Liver (tissue), 10 donors: ENCODE measurements at places on chromosomes 7 and 10.

GRCh38 chr7:35249537-35249907 lies 4.4 kb downstream of the TBX20 start:
- no peak overlapping the region for H3K4me3 ChIP-seq
- peaks cover 11% of the 10 kb centered on the region for H3K4me1 ChIP-seq
- DNase-seq = no peak
- H3K27ac ChIP-seq = no peak overlapping the region

- DNase-seq = no peak
- H3K27me3 ChIP-seq = no peaks in the 10 kb centered on the region
- H3K36me3 ChIP-seq = no peaks in the 10 kb centered on the region
- H3K4me3 ChIP-seq = no peak overlapping the region
- no peak overlapping the region for H3K27ac ChIP-seq
These were observed 561.7 kb downstream of the GATA3 start for GRCh38 chr10:8616166-8616565.

- H3K27me3 ChIP-seq = peaks cover 4% of the 10 kb centered on the region
- no peak overlapping the region for H3K4me3 ChIP-seq
- DNase-seq = no peak
- no peaks in the 10 kb centered on the region for H3K36me3 ChIP-seq
These were observed 86.6 kb upstream of the C7orf33 start for GRCh38 chr7:148503900-148504487.

DNA sequence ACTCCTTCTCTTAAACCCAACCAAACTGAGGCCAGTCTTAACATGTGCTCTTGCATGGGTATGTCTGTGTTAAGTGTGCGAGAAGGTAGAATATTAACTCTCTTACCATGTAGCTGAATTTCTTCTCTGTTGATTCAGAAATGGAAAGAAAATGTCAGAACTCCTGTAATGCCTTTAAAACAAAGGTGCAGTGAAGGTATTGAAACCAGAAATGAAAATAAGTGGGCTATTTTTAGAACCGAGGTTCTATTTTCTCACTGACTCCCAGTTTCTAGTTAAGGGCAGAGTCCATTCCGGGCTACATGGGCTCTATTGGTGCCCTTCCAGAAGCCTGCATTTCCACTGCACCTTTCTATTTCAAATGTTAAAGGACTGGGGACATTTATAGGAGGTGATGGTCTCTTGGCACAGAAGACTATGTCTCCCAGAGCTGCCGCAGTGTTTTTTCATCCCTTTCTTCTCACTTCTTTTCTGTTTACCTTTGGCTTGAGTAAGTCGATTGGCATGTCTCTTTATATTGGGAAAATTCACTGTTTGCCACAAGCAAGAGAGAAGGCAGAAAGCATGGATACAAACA lies 174.9 kb downstream of the LRMDA start:
- H3K4me1 ChIP-seq = peaks cover 10% of the 10 kb centered on the region
- peak overlapping the region; percentile 85 for H3K27ac ChIP-seq
- no peaks in the 10 kb centered on the region for H3K36me3 ChIP-seq
- H3K4me3 ChIP-seq = peak overlapping the region; percentile 24
- no peaks in the 10 kb centered on the region for H3K27me3 ChIP-seq

GRCh38 chr7:22715969-22716368 lies 11.0 kb upstream of the IL6 start:
- no peaks in the 10 kb centered on the region for H3K36me3 ChIP-seq
- no peak overlapping the region for H3K27ac ChIP-seq
- H3K4me3 ChIP-seq = no peak overlapping the region
- DNase-seq = no peak
- no peaks in the 10 kb centered on the region for H3K27me3 ChIP-seq

DNA sequence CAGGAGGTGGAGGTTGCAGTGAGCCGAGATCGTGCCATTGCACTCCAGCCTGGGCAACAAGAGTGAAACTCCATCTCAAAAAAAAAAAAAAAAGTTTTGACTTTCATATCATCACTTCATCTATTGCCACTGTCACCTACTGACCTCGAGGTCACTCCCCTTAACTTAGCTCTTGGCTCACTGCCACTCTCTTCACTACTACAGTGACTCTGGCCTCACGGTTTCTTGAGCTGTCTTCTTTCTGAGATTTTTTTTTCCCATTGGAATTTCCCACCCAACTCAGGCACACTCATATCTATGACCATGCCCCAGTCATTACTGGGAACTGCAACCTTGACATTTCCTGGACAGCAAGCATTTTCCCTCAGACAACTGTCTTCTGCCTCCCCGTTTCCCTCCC lies 42.6 kb upstream of the C7orf33 start:
- no peak overlapping the region for H3K27ac ChIP-seq
- no peak for DNase-seq
- H3K4me3 ChIP-seq = no peak overlapping the region
- no peaks in the 10 kb centered on the region for H3K27me3 ChIP-seq
- H3K36me3 ChIP-seq = no peaks in the 10 kb centered on the region

DNA sequence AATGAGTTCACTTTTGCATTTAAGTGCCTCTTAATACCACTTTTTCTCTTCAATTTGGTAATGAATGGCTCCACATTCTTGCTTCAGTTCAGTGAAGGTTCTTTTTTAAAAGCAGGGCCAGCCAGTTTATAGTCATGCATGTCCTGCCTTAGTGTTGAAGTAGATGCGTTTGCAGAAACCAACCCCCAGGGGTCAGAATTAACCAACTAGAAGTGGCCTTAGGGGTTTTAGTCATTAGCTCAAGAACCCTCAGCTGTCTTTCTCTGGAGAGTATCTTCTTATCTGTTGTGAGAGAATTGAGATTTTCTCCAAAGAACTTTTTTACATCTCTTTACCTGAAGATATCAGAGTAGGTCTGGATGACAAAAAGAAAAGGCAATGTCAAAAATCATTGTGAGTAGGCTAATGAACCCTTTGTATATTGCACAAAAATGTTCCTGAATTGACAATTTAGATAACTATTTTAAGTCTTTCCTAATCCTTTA lies 82.2 kb downstream of the PIK3CG start:
- no peak overlapping the region for H3K4me3 ChIP-seq
- DNase-seq = peak; percentile 61
- H3K36me3 ChIP-seq = no peaks in the 10 kb centered on the region
- no peaks in the 10 kb centered on the region for H3K4me1 ChIP-seq

- H3K27ac ChIP-seq = peak overlapping the region; percentile 69
- H3K4me3 ChIP-seq = no peak overlapping the region
- H3K36me3 ChIP-seq = no peaks in the 10 kb centered on the region
- peaks cover 14% of the 10 kb centered on the region for H3K4me1 ChIP-seq
- no peaks in the 10 kb centered on the region for H3K27me3 ChIP-seq
These were observed 1.0 kb downstream of the BEND7 start for GRCh38 chr10:13527864-13528122.

- H3K4me1 ChIP-seq = peaks cover 5% of the 10 kb centered on the region
- no peak for DNase-seq
These were observed 201.7 kb downstream of the SKAP2 start for GRCh38 chr7:26662646-26663045.

DNA sequence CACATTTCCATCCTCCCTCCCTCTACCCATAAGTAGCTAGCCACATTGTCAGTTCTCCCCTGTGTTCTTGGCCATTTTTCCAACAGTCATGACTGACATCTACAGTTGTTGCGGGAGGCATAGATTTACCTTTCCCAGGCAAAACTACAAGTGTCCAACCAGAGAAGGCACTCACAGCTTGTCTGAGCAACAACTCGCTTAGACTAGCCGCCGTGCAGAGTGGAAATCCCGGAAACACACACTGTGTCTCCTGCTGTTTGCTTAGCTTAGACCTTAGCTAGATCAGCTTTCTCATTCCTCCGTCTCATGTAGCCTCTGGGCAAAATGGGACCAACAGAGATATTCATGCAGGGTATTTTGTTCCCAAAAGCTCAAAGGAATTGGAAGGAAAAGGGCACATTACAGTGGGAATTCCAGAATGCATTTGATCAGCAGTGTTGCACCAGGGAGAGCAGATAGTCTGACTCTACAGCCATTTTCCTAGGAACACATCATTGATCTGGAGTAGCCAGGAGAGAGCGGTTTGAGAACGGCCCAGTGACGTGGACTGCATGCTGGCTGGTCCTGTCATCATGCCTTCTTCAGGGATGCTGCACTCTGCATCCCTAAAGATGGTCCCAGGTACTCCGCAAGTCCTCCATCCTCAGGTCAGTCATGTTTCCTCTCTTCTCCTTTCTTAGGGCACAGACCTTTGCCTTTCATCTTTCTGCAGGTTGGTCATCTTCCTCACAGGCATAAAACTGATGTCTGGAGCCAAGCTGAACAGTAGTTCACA lies 89.4 kb downstream of the C10orf90 start:
- H3K36me3 ChIP-seq = no peaks in the 10 kb centered on the region
- DNase-seq = no peak
- H3K4me3 ChIP-seq = no peak overlapping the region
- no peaks in the 10 kb centered on the region for H3K4me1 ChIP-seq
- peaks cover 7% of the 10 kb centered on the region for H3K27me3 ChIP-seq

GRCh38 chr10:44993922-44994751 lies 6.6 kb upstream of the ZNF22 start:
- no peaks in the 10 kb centered on the region for H3K36me3 ChIP-seq
- H3K4me1 ChIP-seq = peaks cover 72% of the 10 kb centered on the region
- no peaks in the 10 kb centered on the region for H3K27me3 ChIP-seq
- H3K27ac ChIP-seq = peak overlapping the region; percentile 65

- H3K27ac ChIP-seq = no peak overlapping the region
- DNase-seq = no peak
- H3K4me3 ChIP-seq = no peak overlapping the region
- no peaks in the 10 kb centered on the region for H3K36me3 ChIP-seq
- H3K27me3 ChIP-seq = no peaks in the 10 kb centered on the region
These were observed 176.1 kb upstream of the SEMA3C start for GRCh38 chr7:81094952-81095351.

GRCh38 chr10:79268161-79268601 lies 79.1 kb upstream of the PPIF start:
- no peak overlapping the region for H3K27ac ChIP-seq
- H3K36me3 ChIP-seq = no peaks in the 10 kb centered on the region
- no peak for DNase-seq

GRCh38 chr7:8669501-8669851 lies 236.1 kb downstream of the NXPH1 start:
- no peaks in the 10 kb centered on the region for H3K4me1 ChIP-seq
- H3K27ac ChIP-seq = no peak overlapping the region
- H3K27me3 ChIP-seq = no peaks in the 10 kb centered on the region
- no peaks in the 10 kb centered on the region for H3K36me3 ChIP-seq
- no peak overlapping the region for H3K4me3 ChIP-seq

- H3K4me3 ChIP-seq = no peak overlapping the region
- DNase-seq = no peak
- H3K4me1 ChIP-seq = peaks cover 4% of the 10 kb centered on the region
- no peak overlapping the region for H3K27ac ChIP-seq
These were observed 102.4 kb downstream of the USP6NL start for GRCh38 chr10:11509036-11509435.

DNA sequence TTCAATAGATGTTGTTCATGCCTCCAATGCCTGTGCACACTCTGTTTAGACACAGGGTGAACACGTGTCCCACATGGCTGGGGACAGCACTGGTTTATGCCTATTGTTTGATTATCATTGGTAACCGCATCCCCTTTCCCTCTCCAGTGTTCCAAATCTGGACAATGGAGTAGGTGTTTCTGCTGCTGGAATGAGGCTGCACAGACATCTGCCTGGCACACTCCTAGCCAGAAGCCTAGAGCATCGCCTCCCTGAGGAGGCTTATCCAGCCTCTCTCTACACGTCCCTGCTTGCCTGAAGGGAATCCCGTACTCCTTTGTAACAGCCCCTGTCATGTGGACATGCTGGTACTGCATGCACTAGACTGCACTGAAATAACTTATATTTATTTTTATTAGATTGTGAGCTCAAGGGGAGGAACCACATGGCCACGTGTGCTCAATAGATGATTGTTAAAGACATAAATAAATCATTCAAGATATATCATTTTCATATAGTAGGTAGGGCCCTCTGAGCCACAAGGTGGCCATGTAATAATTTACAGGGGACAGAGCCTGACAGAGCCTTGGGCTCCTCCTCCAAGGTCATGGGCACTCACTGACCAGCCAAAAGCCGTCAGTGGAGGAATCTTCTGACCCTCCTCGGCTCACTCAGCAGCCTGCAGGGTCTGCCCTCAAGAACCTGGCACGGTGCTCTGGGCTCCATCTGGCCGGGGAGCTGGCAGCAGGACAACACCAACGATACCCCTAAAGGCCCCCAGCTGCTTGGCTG lies 310.9 kb upstream of the ZNF32 start:
- no peak for DNase-seq
- no peaks in the 10 kb centered on the region for H3K27me3 ChIP-seq
- no peak overlapping the region for H3K4me3 ChIP-seq
- H3K4me1 ChIP-seq = no peaks in the 10 kb centered on the region
- H3K36me3 ChIP-seq = no peaks in the 10 kb centered on the region
- H3K27ac ChIP-seq = no peak overlapping the region

DNA sequence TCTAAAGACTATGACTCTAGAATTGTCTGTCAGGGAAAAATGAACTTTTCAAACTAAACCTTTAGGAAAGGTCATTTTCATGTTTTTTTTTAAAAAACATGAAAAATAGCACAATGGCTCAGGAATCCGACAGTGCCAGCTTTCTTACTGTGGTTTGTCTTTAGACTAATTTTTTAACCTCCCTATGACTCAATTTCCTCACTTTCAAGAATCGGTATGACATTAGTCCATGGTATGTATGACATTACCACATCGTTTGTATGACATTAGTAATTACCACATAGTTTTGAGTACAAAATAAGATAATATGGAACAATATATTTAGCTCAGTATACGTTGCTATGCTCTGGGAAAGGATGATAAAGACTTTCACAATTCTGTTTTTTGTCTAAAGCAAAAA lies 383.2 kb downstream of the PTPRN2 start:
- no peak overlapping the region for H3K4me3 ChIP-seq
- no peaks in the 10 kb centered on the region for H3K27me3 ChIP-seq
- no peaks in the 10 kb centered on the region for H3K4me1 ChIP-seq
- DNase-seq = no peak

DNA sequence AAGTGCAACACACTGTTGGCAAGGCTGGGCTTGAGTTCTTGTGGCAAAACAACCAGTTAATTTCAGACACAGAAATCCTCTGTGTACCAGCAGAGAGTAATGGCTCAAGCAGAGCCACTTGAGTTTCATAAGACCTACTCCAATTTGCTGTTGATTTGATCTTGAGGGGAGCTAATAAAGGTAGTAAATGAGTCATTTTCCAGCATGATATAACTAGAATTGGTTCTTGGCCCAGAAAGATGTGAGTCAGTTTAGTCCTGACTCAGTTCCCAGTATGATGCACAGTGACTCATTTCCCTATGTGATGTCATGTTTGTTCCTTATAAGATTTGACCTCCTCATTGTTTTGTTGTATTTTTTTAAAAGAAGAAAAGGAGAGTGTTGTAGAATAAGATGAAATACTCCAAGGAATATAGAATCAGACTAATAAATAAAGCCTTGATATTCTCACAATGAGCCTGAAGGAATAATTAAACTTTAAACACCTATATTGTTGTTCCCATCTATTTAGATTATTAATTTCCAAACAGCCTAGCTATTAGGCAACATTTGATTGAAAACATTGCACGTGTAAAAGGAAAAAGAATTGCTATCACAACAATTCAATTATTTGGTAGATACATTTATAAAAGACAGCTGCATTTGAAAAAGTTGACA lies 186.2 kb downstream of the REEP3 start:
- H3K4me3 ChIP-seq = no peak overlapping the region
- H3K27me3 ChIP-seq = no peaks in the 10 kb centered on the region
- peak overlapping the region; percentile 5 for H3K27ac ChIP-seq
- H3K4me1 ChIP-seq = peaks cover 27% of the 10 kb centered on the region
- no peak for DNase-seq

- peak within 1 kb of the TSS; percentile 38 for H3K27ac ChIP-seq
- H3K4me1 ChIP-seq = peaks cover 18% of the 10 kb centered on the region
- H3K36me3 ChIP-seq = no peaks in the 10 kb centered on the region
- H3K4me3 ChIP-seq = peak within 1 kb of the TSS; percentile 70
These were observed at the start of gene ITGB8 for GRCh38 chr7:20330239-20330927. Gene ITGB8, plus strand, starts transcription at chr7:20330900. Its CDS starts 907 bp downstream, at chr7:20331807.
